ENCODE measurements at places on chromosomes 2 and 18.

GRCh38 chr2:95388856-95389244 is 13.7 kb upstream of the FAHD2A start:
- DNase-seq = no peak

DNA sequence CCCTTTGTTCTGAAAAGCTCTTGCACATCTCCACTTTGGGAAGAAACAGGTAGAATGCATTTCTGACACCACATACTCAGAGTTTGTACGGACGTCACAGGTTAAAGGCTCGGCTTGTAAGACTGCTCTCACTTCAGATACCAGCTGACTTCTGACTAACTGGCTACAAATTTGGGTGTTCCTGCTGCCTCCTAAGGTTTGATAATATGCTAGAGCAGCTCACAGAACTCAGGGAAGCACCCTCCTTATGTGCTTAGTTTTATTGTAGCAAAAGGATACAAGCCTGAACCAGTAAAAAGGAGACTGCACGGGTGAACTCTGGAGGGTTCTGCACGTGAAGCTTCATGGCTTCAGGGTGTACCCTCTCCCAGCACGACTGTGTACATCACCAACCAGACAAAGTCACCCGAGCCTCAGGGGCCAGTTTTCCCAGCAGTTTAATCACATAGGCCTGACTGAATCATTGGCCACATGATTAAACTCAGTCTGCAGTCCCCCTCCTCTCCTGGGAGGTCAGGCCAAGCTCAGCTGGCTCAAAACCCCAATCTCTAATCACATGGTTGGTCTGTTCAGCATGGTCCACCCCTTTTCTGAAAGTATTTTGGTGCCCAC is 749.5 kb upstream of the RAB6C start:
- no peak for DNase-seq

DNA sequence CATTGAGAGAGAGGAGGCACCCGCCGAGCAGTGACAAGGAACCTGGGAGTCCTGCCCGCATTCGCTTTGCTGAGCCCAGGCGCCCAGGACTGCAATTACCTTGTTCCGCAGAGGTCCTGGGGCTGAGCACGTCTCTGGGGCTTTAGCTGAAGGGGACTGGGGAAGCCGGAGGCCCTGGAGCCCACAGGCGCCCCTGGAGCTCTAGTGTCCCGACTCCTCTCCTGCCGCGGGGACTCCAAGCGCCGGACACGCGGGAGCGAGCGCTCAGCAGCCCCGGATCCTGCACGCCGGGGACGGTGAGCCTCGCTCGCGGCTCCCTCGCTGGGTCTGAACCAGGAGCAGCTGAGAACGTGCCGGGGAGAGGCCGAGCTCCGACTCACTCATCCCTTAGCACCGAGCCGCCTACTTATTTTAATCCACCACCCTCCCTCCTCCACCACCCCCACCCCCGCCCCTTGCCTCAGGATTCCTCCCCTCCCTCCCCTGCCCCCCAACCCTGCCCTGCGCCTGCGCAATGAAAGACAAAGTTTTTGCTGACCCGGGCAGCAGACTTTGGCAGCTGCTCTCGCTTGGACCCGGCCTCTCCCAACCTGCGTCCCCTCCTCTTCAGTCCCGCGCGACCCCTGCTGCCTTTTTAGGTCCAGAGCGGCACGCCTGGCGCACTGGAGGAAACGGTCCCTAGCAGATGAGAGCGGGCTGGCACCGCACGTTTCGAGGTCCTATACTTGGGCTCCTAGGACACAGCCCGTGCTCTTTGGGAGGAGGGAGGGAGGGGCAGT is at the start of gene OSR1:
Gene OSR1, minus strand, starts transcription at position 382 of the 779 bp plus-strand sequence. CDS start 4,818 bp downstream, outside the sequence.
- DNase-seq = no peak

GRCh38 chr2:28981016-28981441 is at the start of gene TOGARAM2:
TOGARAM2 (plus strand) TSS chr2:28981298; CDS start chr2:28994835, 13,537 bp downstream.
- DNase-seq = no peak

DNA sequence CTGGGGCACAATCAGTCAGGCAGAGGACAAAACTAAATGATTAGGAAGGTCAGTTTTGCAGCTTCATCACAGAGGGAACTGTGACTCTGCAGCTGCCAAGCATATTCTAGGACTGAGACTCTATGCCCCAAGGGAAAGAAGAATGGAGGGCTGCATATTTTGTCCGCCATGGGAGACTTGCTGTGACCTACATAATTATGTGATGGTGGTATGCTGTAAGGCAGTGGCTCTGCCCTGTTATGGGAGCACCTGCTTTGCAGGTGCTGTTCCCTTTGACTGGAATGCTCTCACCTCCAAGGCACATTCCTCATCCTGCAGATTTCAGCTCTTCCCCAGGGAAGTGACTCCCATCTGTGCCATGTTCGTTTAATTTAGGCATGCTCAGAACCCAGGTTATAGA is 261.9 kb upstream of the EPHA4 start:
- no peak for DNase-seq

DNA sequence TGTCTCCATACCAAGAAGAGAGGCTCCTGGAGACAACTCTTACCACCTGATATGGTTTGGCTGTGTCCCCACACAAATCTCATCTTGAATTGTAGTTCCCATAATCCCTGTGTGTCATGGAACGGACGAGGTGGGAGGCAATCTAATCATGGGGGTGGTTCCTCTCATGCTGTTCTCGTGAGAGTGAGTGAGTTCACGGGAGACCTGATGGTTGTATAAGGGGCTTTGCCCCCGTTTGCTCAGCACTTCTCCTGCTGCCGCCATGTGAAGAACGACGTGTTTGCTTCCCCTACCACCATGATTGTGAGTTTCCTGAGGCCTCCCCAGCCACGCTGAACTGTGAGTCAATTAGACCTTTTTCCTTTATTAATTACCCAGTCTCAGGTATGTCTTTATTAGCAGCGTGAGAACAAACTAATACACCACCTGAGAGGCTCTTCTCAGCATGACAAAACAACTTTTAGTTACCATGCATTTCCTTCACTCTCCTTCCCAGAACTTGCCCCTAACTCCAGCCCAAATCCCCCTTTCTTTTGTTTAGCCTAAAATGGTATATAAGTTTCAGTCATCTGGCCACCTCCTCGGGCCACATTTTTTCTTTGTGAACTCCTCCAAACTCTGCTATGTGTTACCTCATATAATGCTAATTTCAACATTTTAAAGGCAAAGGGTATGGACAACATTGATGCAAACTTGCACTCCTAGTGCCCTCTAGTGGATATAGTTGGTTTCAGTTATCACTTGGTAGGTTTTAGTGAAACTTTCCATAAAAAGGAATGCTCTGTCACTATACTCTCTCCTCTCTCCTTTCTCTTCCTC is 58.6 kb upstream of the SLC25A52 start:
- DNase-seq = no peak

- no peak for DNase-seq
Observed at GRCh38 chr2:147663962-147664361, 180.9 kb upstream of the ACVR2A start.

GRCh38 chr2:83113953-83114352 is 1345.1 kb downstream of the SUCLG1 start:
- no peak for DNase-seq

DNA sequence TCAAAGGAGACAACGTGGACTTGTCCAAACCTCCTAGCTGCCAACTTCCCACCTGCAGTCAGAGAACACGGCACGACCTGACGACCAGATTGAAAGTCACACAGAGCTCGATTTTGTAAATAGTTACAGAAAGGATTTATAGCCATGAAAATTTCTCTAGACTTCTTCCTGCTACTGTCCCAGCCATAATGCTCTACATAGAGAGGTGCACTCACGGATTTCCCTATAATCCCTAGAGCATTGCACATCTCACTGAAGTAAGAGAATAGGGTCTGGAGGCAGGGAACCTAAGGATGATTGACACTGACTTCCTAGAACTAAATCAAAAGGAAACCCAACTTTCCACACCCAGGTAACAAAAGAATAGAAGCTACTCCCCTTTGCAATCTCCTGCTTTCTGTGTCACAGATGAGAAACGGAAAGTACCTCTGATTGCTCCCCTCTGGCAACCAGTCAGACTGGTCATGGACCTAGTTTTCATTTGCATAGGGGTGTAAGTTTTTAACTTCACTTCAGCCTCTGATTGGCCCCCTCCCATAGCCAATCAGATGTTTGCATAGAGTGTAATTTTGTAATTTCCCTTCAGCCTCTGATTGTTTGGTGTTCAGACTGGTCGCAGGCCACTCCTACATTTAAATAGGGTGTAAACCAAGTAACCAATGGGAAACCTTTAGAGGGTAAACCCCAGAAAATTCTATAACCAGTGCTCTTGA is 58.6 kb upstream of the FBXO11 start:
- DNase-seq = no peak

DNA sequence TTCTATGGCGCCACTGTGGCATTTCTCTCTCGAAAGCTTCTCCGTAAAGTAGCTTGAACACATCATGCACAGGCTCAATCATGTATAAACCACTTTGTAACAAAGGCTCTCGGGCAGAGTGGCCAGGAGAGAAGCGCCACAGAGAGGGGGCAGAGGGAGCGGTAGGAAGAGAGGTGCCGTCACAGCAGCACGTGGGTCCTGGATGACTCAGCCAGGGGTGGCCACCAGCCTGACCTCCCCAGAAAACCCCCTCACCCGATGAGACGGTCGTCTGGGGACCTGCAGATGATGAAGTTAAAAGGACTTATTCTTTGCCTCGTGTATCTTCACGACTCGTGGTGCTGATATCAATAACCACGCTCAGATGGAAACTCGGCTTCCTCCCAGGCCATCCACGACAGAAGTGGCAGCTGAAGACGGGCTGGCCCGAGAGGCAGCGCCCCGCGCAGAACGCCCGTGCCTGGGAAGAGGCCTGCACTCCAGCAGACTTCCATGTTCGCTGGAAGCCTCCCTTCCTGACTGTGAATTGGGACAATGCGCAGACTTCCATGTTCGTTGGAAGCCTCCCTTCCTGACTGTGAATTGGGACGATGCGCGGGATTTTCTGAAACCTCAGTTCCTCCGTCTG is 46.4 kb upstream of the MTCL1 start:
- DNase-seq = no peak

GRCh38 chr18:80179857-80180558 is 67.3 kb downstream of the PARD6G start:
- DNase-seq = no peak

- no peak for DNase-seq
Observed at GRCh38 chr18:58625839-58626238, 3.1 kb downstream of the ALPK2 start.

DNA sequence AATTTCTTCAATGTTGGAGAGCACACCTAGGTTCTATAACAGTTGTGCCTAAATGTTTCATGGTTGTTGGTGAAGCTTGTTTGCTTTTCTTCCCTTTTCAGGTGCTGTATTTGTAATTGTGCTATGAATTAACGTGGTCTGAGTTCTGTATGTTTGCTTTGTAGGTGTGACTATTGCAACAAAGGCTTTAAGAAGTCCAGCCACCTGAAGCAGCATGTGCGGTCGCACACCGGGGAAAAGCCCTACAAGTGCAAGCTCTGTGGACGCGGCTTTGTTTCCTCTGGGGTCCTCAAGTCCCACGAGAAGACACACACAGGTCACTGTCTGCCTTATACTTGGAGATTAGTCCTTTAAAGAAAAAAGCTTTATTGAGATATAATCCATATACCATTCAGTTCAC is 91.2 kb downstream of the ZNF236 start:
- no peak for DNase-seq

DNA sequence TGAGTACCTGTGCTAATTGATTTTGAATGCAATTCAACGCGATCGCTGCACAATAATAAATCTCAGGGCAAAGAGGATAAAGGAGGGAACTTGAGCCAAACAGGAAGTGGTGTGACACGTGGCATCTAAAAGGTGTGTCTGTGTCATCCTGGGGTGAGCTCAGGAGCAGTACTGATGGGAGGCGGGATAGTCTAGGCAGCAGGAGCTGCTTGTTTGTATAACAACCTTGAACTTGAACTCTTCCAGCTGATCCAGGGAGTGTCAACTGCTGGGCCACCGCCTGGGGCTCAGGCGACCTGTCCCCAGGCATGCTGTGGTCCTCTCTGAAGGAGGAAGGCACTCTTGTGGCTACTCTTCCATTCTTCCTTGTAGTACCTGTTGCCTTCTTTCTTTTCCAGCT is 61.2 kb downstream of the BOD1L2 start:
- DNase-seq = no peak

- DNase-seq = no peak
Observed at GRCh38 chr2:201127570-201127969, 11.6 kb downstream of the CFLAR start.
